ENCODE measurements at places on chromosomes 16 and 17.

DNA sequence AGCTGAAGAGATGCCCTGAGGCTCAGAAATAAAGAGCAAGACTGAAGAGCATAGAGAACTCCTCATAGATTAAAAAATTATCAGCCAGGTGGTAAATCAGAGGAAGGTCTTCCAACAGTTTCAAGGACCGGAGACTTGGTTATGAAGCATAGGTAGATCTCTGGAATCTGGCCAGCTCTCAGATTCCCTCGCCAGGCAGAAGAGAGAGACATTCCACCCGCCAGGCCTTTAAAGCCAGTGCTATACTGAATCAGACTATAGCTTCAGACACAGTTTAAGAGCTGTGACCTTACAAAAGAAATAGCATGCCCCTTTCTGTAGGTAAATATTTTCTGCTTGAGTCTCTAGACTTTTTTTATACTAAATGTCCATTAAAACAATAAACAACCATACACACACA lies 70.3 kb downstream of the NFATC3 start:
- no peak for DNase-seq

DNA sequence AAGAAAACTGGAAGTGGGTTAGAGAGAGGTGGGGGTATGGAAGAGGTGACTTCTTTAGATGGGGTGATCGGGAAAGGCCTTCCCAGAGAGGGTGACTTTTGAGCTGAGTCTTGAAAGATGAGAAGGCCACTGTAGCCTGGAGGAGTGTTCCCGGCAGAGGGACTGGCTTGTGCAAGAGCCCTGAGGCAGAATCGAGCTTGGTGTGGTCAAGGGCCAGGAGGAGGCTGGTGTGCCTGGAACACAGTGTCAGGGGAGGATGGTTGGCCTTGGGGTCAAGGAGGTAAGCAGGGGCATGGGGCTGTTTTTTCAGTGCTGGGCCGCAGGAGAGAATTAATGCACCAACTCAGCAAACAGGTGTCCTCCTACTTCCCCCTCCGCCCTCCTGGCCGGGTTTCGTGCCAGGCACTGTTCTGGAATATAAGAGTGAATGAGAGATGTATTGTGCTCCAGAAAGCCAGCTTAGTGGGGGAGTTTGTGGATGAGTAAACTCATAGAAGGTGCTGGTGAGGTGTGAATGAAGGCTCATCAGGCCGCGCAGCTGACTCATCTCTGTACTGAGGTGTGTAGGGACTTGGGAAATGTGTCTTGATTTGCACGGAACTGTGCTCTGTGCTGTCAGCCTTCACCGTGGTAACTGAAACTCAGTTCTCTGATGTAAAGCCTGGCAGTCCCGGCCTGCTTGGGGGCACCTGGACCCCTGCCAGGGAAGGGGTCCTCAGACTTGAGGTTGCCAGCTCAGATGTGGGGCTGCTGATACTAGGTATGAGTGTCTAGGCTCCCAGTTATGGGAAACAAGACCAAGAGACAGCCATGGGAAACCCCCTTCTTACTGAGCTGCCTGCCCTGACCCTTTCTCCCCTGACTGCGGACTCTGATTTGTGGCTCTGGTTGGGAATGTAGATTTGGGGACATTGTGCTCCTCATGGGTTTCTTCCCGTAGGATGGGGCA lies 15.3 kb downstream of the KSR1 start:
- DNase-seq = no peak

DNA sequence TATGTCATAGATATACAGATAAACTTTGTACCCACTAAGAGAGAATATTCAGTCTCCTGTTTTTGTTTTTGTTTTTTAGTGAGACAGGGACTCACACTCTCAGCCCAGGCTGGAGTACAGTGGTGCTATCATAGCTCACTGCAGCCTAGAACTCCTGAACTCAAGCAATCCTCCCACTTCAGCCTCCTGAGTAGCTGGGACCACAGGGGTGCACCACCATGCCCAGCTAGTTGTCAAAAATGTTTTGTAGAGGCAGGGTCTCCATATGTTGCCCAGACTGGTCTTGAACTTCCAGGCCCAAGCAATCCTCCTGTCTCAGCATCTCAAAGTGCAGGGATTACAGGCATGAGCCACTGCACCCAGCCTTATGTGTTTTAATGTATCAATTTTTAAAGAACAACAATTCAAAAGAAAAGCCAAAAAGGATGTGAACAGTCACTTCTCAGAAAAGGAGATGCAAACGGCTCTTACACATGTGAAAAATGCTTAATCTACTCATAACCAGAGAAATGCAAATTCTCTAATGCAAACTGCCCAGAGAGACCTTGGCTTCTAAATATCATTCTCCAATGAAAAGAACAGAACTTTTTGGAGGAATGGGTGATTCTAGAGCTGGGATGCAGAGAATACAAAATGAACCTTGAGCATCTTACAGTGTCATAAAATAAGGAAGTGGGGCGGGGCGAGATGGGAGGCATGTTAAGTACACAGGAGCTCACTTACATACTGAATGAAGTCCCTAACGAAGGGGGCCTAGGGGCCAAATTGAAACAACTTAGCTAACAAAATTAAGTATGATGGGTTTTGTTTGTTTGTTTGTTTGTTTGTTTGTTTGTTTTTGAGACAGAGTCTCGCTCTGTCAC lies 7.3 kb upstream of the CMTM3 start:
- DNase-seq = no peak

DNA sequence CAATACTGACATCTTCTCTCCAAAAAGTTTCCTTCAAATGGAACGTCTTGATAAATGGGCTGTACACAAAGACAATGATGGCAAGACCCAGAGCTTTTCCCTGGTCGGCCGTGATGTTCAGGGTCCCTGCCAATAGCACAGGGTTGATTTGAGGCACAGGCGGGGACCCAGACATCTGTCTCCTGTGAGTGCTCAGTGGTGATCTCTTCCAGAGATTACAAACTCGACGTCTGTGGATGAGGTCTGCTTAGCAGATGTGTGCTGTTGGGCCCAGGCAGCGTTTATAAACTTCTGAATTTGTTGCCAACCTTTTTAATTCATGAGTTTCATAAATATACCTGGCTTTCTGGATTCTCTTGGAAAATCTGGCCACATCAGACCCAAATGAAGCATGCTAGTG lies 14.9 kb downstream of the CPPED1 start:
- no peak for DNase-seq

DNA sequence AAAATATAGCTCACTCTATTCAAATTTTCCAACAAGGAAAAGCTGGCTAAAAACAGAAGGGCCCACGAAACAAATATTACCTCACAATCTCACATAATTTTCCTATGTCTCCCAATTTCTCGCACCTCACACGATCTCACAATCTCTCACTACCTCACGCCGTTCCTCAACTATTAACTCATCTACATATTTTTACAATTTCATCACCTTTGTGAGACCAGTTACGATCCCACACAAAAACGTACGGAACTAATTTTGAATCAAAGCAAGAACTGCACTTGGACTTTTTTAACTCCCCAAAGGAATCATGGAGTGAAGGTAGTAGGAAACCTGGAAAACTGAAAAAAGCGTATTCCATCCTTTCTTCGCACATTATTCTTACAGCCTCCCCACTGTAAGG lies 1.1 kb downstream of the CBX1 start:
- DNase-seq = no peak

DNA sequence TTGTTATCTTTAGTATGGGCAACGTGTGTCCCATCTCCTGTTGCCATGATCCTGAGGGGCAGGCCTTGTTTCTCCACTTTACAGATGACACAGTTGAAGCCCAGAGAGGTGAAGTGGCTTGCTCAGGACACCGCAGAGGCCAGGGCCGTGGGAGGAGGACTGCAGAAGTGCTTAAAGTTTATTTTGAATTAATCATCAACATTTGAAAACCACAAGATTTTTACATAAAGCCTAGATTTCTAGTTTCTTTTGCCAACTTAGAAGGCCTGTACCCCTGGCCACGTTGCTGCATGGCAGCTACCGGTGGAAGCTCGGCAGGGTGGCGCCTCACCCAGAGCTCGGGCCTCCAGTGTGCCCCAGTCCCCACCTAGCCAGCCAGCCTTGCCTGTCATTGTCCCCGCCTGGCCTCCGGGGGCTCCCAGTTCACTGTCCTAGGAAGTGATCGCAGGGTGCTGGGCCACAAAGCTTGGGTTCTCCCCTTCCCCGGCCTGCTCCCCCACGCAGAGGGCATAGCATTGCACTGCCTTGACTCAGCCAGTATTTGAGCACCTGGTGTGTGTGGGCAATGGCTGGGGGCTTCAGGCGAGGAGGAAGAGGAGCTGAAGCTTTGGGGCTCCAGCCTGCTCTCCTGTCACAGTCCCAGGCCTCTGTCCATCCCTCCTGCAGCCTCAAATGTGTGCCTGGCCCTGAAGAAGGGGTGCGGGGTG lies 14.8 kb upstream of the ADCY7 start:
- DNase-seq = no peak

DNA sequence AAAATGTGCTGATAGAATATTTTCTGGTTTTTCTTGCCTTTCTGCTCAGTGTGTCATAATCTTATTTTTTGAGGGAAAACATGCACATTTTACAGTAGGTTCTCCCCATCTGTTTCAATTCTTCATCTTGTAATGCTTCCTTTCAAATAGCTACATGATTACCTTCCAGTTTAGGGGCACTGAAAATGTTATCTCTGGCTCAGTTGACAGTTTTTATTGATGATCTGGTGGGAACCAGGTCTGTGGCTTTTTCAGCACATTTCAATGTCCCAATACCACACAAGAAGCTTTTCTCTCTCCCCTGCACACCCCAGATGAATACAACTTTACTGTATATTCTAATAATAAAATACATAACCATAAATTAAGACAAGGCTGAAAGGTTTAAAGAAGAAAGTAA lies 36.5 kb downstream of the FTO start:
- DNase-seq = no peak

- DNase-seq = no peak
Observed at GRCh38 chr16:72854267-72854959, 193.5 kb downstream of the ZFHX3 start.

GRCh38 chr17:30200106-30200505 lies 35.4 kb downstream of the SLC6A4 start:
- DNase-seq = no peak

GRCh38 chr17:50118076-50118827 lies 11.7 kb downstream of the SAMD14 start:
- DNase-seq = no peak

DNA sequence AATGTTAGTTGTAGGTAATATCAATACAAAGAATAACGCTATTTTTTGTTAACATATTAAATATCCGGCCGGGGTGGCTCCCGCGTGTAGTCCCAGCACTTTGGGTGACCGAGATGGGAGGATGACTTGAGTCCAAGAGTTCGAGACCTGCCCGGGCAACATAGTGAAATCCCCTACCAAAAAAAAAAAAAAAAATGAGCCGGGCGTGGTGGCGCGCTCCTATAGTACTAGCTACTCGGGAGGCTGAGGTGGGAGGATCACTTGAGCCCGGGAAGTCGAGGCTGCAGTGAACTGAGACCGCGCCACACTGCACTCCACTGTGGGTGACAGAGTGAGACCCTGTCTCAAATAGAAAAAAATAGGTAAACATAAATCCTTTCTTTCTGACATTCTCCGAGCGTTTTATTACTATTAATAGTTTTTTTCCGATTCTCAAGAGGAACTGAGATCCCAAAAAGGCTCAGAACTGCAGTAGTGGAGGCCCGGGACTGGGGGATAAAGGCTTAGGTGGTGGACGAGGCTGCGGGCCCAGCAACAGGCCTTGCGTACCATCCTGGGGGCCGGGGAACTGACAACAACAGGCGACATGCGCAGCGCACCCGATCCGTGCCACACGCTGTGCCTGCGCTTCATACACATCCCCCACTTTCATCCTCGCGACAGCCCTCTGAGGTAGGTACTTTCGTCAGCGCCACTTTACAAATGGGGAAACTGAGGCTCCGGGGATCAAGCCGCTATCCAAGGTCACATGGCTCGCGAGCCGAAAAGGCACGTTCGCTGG lies 919 bp downstream of the N4BP1 start:
- DNase-seq = no peak

DNA sequence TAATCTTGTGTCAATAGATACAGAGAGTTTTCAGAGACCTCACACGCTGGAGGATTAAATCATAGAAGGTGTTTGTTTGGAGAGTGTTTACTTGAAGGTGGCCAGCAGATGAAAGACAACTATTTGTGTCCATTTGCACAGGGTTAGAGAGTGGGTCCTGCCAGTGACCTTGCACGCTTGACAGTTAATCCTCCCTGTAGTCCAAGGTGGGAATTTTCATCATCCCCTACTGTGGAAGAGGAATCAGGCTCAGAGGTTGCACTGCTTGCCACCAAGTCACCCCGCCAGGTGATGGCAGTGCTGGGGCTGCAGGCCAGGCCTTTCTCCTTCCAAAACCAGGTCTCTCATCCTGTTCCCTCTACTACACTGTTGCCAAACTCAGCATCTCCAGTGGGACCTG lies 12.3 kb downstream of the CDH1 start:
- DNase-seq = no peak

DNA sequence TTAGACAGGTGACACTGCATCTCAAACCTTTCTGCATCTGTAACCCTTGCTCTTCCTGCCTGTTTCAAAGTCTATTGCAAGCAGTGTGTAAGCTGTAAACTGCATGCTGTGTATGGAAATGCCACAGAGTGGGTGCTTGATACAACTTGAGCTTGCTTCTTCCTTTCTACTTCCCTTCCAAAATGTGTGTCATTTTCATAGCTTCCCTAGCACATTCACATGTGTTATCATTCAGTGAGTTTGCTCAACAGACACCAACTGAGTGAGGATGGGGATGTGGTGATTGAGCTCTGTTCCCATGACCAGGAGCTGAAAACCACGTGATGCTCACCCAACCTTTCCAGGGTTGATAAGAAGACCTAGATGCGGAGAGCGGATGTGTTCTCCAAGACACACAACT lies 111.1 kb downstream of the VAT1L start:
- peak; percentile 9 for DNase-seq

DNA sequence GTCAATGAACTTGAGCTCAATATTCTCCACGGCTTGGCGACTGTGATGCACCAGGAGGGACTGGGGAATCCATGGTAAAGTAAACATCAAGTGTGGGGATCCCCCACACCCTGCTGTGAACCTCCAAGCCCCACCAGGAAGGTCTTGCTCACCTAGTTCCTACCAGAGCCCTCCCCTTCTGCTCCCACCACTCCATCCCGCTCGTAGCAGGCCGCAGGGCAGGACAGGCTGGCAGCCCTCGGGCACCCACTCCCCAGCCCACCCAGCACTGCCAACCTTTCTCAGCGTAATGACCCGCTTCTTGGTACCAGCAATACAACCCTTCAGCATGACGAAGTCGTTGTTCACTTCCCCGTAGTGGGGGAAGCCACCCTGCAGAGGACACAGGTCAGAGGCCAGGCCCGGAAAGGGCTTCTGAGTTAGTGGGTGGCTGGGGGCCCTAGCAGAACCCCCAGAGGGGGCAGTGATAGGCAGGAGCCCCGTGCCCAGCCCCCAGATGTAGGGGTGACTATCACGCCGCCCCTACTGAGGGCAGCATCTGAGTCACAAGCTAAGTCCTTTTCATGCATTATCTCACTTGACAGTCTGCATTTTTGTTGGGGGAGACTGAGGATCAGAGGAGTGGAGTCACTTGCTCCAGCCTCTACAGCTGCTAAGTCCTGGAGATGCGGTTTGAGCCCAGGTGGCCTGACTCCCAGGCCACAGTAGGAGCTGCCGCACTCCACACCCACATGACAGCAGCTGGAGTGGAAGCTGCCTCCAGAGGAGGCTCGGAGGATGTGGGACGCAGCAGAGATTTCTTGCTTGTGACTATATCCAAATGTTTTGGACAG lies 2.8 kb upstream of the MSRB1 start:
- no peak for DNase-seq
